ENCODE measurements at places on chromosomes 1 and 21.

GRCh38 chr1:31348449-31348848 lies 24.4 kb downstream of the FABP3 start:
- H3K36me3 ChIP-seq, result no peaks in the 10 kb centered on the region
- no peak overlapping the region for H3K27ac ChIP-seq
- H3K4me1 ChIP-seq, result no peaks in the 10 kb centered on the region
- DNase-seq, result no peak
- no peak overlapping the region for H3K4me3 ChIP-seq

GRCh38 chr1:8915446-8915845 lies 30.2 kb upstream of the CA6 start:
- no peak for DNase-seq
- no peaks in the 10 kb centered on the region for H3K36me3 ChIP-seq
- H3K4me3 ChIP-seq, result no peak overlapping the region
- H3K27ac ChIP-seq, result no peak overlapping the region
- H3K4me1 ChIP-seq, result no peaks in the 10 kb centered on the region
- no peaks in the 10 kb centered on the region for H3K27me3 ChIP-seq

- H3K4me3 ChIP-seq, result no peak overlapping the region
- no peaks in the 10 kb centered on the region for H3K4me1 ChIP-seq
- no peak for DNase-seq
Observed at GRCh38 chr1:92399076-92399475, 87.6 kb downstream of the GFI1 start.

- DNase-seq, result no peak
- peak overlapping the region; percentile 12 for H3K27ac ChIP-seq
Observed at GRCh38 chr1:204255966-204256365, 42.2 kb upstream of the GOLT1A start.

- no peak for DNase-seq
- no peaks in the 10 kb centered on the region for H3K27me3 ChIP-seq
- no peaks in the 10 kb centered on the region for H3K36me3 ChIP-seq
- H3K4me1 ChIP-seq, result no peaks in the 10 kb centered on the region
Observed at GRCh38 chr1:20233866-20234265, 47.5 kb upstream of the PLA2G2C start.

DNA sequence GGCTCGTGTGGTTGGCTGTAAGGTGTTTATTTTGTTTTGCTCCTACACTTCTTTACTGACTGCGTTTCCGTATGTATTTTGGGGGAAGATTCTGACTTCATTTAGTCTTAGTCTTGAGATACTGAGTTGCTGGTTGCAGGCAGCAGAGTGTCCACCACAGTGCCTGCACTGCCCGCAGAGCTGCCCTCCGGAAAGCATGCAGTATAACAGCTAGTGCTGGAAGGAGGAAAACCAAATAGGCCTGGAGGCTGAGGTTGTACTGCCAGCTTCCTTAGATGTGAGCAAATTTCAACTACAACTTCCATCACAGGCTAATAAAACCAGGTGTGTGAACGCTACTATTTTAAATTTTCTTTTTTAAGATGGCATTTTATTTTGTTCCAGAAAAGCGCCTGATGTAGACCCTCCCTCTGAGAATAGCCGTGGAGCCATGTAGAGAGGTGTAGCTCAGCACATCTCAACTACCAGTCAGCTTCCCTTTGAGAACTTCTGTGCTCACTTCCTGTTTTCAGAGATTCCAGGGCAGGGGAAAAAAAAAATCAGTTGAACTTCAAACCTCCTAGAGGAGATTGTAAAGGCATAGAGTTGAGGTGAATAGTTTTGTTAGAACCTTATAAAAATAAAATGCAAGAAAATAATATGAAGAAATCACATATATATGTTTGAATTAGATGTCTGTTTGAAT lies 17.6 kb downstream of the LMO4 start:
- peaks cover 49% of the 10 kb centered on the region for H3K36me3 ChIP-seq
- no peak for DNase-seq
- no peaks in the 10 kb centered on the region for H3K4me1 ChIP-seq
- H3K27ac ChIP-seq, result no peak overlapping the region
- H3K27me3 ChIP-seq, result no peaks in the 10 kb centered on the region
- no peak overlapping the region for H3K4me3 ChIP-seq

DNA sequence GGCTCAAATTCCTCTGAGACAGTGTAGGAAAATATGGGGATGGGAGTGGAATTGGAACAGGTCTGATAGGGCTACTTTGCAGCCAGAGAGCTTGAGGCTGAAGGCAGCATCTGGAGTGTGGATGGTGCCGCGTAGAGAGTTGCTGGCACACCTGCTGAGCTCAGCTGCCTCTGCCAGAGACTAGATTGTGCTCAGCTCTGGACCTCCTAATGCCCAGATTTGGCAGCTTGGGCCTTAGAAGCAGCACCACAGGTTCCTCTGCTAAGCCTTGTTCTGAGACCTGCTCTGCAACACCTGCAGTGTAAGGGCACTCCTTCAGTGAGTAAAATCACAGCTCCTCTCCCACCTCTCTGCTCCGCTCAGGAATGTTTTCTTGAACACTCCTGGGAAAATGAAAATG lies 23.3 kb downstream of the ACOT11 start:
- H3K27me3 ChIP-seq, result no peaks in the 10 kb centered on the region
- no peak overlapping the region for H3K27ac ChIP-seq
- peaks cover 29% of the 10 kb centered on the region for H3K4me1 ChIP-seq
- no peaks in the 10 kb centered on the region for H3K36me3 ChIP-seq
- H3K4me3 ChIP-seq, result no peak overlapping the region

DNA sequence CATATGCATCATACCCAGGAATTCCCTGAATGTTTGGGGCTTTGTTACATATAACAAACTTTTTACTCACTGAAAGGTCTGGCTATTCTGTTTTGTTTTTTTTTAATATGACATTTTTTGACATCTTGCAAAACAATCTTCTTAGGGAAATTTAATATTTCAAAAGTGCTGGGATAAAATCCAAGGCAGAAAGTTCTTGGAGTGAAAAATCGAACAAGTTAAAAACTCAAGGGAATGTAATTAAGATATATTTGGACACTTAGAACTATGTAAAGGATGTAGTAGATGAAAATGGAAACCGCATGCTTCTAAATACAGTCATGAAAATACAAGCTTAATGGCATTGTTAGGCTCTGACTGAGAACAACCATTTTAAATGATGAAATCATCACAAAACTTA lies 8.6 kb downstream of the CHODL start:
- no peak overlapping the region for H3K4me3 ChIP-seq
- DNase-seq, result no peak
- peaks cover 8% of the 10 kb centered on the region for H3K4me1 ChIP-seq
- H3K27me3 ChIP-seq, result no peaks in the 10 kb centered on the region
- H3K27ac ChIP-seq, result no peak overlapping the region

GRCh38 chr21:37863842-37864241 lies 52.4 kb downstream of the KCNJ6 start:
- no peaks in the 10 kb centered on the region for H3K27me3 ChIP-seq
- H3K4me1 ChIP-seq, result no peaks in the 10 kb centered on the region
- no peaks in the 10 kb centered on the region for H3K36me3 ChIP-seq
- H3K27ac ChIP-seq, result no peak overlapping the region
- no peak overlapping the region for H3K4me3 ChIP-seq
- DNase-seq, result no peak

DNA sequence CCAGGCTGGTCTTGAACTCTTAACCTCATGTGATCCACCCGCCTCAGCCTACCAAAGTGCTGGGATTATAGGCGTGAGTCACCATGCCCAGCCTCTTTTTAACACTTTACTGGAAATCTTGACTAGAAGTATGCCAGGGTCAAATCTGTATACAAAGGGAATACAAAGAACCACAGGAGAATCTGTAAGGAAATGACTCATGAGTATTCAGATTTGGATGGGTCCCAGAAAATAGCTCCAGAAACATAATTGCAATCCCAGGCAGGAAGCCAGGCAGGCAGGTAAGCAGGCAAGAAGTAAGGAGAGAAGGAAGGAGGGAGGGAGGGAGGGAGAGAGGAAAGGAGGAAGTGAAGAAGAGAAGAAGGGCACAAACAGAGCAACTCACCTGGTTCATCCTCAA lies 22.8 kb upstream of the TIAM1 start:
- H3K36me3 ChIP-seq, result no peaks in the 10 kb centered on the region
- no peaks in the 10 kb centered on the region for H3K27me3 ChIP-seq
- no peak overlapping the region for H3K27ac ChIP-seq
- H3K4me1 ChIP-seq, result no peaks in the 10 kb centered on the region
- no peak for DNase-seq

DNA sequence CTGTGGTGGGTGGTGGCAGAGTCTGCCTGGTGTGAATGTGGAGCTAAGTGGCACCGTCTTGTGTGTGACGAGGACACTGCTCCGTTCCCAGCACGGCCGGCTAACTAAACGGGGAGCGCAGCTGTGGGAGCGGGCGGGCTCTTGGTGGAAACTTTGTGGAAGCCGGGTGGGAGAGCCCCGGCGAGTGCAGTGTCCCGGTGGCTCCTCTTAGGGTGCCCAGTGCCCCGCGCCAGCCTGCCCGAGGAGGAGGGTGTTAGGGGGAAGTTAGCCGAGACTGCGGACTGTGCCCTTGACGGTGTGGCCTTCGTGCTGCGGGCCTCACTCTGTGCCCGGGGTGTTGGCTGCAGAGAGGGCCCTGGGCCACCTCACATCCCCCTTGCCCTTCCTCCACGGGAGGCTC lies 9.9 kb downstream of the PEX10 start:
- no peak overlapping the region for H3K4me3 ChIP-seq
- H3K27me3 ChIP-seq, result no peaks in the 10 kb centered on the region

DNA sequence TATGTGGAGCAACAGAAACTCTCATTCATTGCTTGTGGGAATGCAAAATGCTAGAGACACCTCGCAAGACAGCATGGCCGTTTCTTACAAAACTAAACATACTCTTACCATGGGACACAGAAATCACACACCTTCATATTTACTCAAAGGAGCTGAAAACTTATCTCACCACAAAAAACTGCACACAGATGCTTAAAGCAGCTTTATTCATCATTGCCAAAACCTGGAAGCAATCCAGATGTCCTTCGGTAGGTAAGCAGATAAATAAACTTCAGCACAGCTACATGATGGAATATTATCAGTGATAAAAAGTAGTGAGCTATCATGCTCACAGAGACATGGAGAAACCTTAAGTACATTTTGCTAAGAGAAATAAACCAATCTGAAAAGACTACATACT lies 124.3 kb downstream of the RERE start:
- no peak overlapping the region for H3K27ac ChIP-seq
- no peaks in the 10 kb centered on the region for H3K36me3 ChIP-seq
- no peaks in the 10 kb centered on the region for H3K27me3 ChIP-seq
- H3K4me3 ChIP-seq, result no peak overlapping the region

DNA sequence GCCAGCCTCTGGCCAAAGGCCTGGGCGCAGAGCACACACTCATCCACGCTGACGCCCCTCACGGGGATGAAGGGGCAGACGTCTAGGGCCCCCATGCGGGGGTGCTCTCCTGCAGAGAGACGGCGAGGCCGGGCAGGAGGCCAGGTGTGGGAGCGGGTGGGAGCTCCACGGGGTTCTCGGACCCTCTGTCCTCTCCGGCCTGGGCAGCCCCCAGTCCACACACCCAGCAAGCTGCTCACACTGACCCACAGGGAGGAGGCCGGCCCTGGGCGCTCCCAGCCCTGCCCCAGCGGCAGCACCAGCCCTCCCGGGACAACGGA lies 2.5 kb downstream of the FTCD start:
- no peaks in the 10 kb centered on the region for H3K27me3 ChIP-seq
- H3K4me3 ChIP-seq, result no peak overlapping the region
- H3K36me3 ChIP-seq, result no peaks in the 10 kb centered on the region
- no peak overlapping the region for H3K27ac ChIP-seq

DNA sequence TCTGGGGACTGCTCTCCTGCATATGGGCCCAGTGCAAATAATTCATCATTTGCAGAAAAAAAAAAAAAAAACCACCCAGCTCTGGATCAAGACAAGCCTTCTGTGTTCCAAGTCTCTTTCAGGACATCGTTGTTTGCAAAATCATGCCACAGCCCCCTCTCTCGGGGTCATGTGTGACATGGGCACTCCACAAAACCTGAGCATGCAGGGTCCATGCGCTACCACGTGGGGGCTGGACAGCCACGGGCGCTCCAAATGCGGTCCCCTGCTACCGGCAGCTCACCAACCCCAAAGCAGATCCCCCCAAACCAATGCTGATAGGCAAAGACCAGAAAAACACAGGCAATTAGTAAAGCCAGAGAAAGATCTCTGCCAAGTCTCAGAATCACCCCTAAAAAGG lies 17.6 kb downstream of the NPHP4 start:
- no peak overlapping the region for H3K4me3 ChIP-seq
- H3K27me3 ChIP-seq, result no peaks in the 10 kb centered on the region
- H3K36me3 ChIP-seq, result no peaks in the 10 kb centered on the region
- no peak for DNase-seq
- H3K4me1 ChIP-seq, result peaks cover 12% of the 10 kb centered on the region

GRCh38 chr1:232384171-232384883 lies 245.6 kb downstream of the SIPA1L2 start:
- DNase-seq, result no peak
- H3K36me3 ChIP-seq, result no peaks in the 10 kb centered on the region
- H3K4me1 ChIP-seq, result no peaks in the 10 kb centered on the region
- H3K4me3 ChIP-seq, result no peak overlapping the region

- H3K27ac ChIP-seq, result no peak overlapping the region
- H3K4me1 ChIP-seq, result no peaks in the 10 kb centered on the region
- no peak overlapping the region for H3K4me3 ChIP-seq
- DNase-seq, result no peak
- no peaks in the 10 kb centered on the region for H3K36me3 ChIP-seq
- H3K27me3 ChIP-seq, result no peaks in the 10 kb centered on the region
Observed at GRCh38 chr1:54792686-54793282, 8.3 kb downstream of the TTC22 start.

DNA sequence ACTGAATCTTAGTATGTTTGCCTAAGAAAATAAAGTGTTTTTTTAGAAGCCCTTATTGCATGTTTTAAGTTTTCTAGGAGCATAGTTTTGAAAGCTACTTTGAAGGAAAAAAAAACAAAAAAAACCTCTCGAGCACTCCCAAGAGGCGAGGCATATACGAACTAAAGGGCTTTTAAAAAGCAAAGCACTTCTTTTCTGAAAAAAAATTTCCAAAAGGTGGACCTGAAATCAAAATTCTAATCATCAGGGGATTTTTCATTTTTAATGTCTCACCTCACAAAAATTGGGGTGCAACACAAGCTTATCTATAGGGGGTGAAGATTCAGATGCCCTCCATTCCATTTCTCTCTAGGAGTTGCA lies 594 bp downstream of the GLMN start:
- no peaks in the 10 kb centered on the region for H3K36me3 ChIP-seq
- H3K4me3 ChIP-seq, result peak overlapping the region; percentile 73
- H3K27ac ChIP-seq, result peak overlapping the region; percentile 94
- DNase-seq, result no peak

DNA sequence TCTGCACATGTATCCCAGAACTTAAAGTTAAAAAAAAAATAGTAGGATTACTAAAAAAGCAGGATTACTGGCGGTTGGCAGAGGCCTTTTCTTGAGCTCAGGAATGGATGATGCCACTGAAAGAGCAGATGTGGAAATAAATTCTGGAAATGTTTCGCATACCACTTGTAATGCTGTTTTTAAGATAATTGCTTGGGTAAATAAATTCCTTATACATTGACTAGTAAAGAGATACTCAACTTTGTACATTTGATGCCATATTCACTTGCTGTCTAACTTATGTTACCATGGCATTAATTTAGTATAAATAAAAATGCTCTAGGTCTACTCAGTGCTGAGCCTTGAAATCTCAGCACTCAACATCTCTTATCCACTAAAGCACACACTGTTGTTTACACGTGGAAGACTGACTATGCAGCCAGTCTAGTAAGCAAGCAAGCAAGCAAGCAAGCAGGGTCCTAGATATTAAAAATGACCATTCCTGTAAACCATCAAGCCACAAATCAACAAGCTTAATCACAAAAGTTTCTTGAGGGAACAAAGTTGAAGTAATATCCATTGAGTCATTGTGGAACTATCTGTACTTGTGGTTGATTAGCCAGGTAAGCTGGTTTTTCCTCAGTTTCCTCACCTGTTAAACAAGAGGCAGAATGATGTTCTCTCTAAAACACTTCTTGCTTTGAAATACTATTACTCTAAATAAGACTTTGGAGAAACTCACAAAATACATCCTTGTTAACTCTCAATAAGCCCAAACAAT lies 1.7 kb upstream of the RASAL2 start:
- no peaks in the 10 kb centered on the region for H3K36me3 ChIP-seq
- DNase-seq, result no peak
- no peak overlapping the region for H3K4me3 ChIP-seq
- no peaks in the 10 kb centered on the region for H3K4me1 ChIP-seq
